ENCODE measurements at places on chromosomes 4 and X. TPM values are rescaled to one million over a fixed set of nuclear protein-coding genes. Genes with fewer than 3 reads are reported as not detected.
A peak's percentile ranks its signal among the peaks of the same experiment; 100 is the strongest.

The GYG2 gene
- total RNA-seq: 62.8 TPM

The PCDH18 gene
- total RNA-seq: 112 TPM

The PNMA3 gene
- total RNA-seq: 10.3 TPM

The DUX4 gene
- total RNA-seq: not detected

The MID2 gene
- 9.4 TPM for total RNA-seq

- peaks cover 9% of the 10 kb centered on the region for H3K4me1 ChIP-seq
- no peak overlapping the region for H3K4me3 ChIP-seq
- peaks cover 62% of the 10 kb centered on the region for H3K27me3 ChIP-seq
- no peak for DNase-seq
These were observed 16.0 kb downstream of the PRDM8 start for GRCh38 chr4:80213117-80213815.

- H3K27ac ChIP-seq: peak overlapping the region; percentile 44
- DNase-seq: no peak
These were observed 2464.6 kb downstream of the PCDH7 start for GRCh38 chr4:33184657-33185290.

DNA sequence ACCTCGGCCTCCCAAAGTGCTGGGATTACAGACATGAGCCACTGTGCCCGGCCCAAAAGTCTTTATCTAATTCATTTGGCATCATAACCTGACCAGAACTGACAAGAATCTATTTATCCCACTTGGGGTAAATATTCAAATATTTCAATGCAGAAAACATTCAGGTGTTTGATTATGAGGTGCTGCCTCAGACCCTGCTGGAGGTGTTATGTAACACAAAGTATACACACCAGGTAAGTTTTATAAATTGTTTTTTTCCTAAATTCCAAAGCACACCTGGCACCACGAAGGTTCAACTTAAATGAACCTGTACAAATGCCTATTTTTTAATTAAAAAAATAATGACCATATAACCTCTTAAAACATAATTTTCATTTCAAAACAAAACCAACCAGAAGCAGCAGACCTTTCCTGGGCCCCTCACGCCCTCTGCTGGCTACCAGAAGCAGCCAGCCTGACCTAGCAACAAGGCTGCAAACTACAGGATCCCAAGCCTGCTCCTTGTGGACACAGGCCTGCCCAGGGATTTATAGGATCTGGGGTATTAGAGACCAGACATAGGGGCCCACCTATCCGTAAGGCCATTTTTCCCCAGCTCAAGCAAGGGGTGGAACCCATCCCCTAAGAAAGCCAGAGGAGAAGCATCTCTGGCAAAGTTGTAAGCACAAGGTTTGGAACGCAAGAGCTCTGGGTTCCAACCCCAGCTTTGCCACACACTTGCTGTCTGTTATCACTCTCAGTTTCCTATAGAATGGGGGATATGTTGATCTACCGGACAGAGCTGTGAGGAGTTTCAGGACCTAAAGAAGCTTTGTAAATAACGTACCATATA is 11.7 kb downstream of the OTUD5 start:
- peak; percentile 46 for DNase-seq
- H3K27me3 ChIP-seq: no peaks in the 10 kb centered on the region
- peaks cover 5% of the 10 kb centered on the region for H3K36me3 ChIP-seq
- H3K4me3 ChIP-seq: no peak overlapping the region

DNA sequence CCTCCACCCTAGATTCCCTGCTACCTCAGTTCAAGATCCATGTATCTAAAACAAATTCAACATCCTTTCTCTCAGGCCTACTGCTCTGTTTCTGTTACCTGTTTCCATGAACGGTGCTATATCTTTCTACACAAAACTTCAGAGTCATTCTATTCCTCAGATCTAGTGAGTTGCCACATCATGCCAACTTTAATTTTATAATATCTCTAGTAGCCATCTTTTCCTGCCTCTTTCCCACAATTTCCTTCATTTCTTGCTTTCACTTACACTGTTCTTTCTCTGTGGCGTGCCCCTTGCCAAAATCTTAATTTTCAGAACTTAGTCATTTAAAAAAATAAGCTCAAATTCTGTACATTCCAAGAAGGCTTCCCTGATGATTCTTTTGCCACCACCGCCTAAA is 15.2 kb downstream of the GUCY1A1 start:
- H3K4me3 ChIP-seq: no peak overlapping the region
- H3K27ac ChIP-seq: peak overlapping the region; percentile 8
- peaks cover 15% of the 10 kb centered on the region for H3K36me3 ChIP-seq
- no peaks in the 10 kb centered on the region for H3K27me3 ChIP-seq

- H3K4me3 ChIP-seq: no peak overlapping the region
- H3K27ac ChIP-seq: no peak overlapping the region
- DNase-seq: no peak
- peaks cover 3% of the 10 kb centered on the region for H3K4me1 ChIP-seq
These were observed 215.8 kb upstream of the SFRP2 start for GRCh38 chr4:154004507-154005170.

DNA sequence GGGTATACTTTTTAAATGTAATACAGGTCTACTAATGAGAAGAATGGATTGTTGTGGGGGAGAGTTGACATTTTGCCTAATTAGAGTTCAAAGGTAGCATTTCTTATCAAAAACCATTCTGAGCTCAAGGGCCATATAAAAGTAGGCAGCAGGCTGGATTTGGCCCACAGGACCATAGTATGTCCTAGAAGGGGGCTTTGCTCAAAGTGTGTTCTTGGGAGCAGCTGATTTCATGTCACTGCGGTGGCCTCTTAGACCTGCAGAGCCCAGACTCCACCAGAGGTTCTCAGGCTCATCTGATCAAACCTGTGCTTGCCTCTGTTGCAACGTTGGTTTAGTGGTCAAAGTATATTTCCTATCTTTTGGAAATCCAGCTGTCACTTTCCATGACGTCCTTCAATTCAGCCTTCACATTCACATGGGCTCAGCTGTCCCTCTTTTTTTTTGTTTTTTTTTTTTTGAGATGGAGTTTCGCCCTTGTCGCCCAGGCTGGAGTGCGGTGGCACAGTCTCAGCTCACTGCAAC is 34.6 kb upstream of the TENM3 start:
- peak overlapping the region; percentile 93 for H3K27ac ChIP-seq
- DNase-seq: no peak
- H3K4me3 ChIP-seq: no peak overlapping the region
- H3K27me3 ChIP-seq: no peaks in the 10 kb centered on the region
- peaks cover 71% of the 10 kb centered on the region for H3K4me1 ChIP-seq

DNA sequence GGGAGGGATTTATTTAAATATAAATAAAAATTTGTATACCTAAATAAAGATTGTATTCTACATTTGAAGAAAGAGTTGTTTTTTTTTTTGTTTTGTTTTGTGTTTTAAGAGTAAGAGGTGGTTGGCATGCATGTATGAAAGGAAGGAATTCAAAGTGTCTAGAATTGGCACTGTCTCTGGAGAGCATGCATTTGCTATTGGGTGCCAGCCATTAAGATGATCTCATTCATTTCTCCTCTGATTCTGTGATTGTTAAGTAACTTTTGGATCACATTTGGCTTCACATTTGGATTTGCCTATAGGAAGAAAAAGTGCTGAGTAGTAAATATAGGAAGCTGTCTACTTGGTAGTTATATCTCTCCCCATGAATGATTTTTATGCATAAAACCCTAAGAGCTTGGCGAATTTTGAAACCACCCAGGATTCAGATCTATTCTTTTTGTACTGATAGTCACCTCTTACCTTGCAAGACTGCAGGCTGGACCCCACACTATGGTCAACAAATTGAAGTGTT is 7.8 kb upstream of the BOD1L1 start:
- H3K27ac ChIP-seq: no peak overlapping the region
- no peaks in the 10 kb centered on the region for H3K36me3 ChIP-seq

DNA sequence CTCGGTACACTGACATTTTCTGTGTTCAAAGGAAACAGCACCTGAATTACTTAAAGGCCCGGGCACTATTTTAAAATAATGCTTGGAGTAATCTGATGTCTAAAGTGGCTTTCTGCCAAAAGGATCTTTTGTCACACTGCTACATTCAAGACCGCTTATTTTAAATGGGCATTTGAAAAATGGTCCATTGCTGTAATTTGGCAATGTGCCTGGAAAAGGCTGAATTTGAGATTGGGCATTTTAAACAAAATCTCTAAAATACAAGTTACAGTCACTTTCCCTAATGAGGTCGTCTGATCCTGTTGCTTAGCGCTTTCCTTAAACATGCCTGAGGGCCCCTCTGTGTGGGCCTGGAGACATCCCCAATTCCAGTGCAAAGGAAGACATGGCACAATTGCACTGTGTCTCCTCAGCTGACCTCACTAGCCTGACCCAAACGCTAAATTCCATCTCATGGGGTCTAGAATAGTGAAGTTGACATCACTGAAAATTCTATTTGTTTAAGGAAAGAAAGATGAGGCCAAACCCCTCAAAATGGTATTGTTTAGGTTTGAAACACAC is 214.2 kb downstream of the GPC3 start:
- no peak overlapping the region for H3K4me3 ChIP-seq
- peaks cover 8% of the 10 kb centered on the region for H3K36me3 ChIP-seq
- peaks cover 25% of the 10 kb centered on the region for H3K4me1 ChIP-seq
- DNase-seq: no peak
- H3K27ac ChIP-seq: no peak overlapping the region

- no peaks in the 10 kb centered on the region for H3K36me3 ChIP-seq
- no peak overlapping the region for H3K4me3 ChIP-seq
- H3K27me3 ChIP-seq: no peaks in the 10 kb centered on the region
- peak overlapping the region; percentile 35 for H3K27ac ChIP-seq
- peaks cover 38% of the 10 kb centered on the region for H3K4me1 ChIP-seq
These were observed 98.8 kb downstream of the ANXA3 start for GRCh38 chr4:78650106-78651024.

- DNase-seq: no peak
- no peaks in the 10 kb centered on the region for H3K4me1 ChIP-seq
- no peak overlapping the region for H3K27ac ChIP-seq
- H3K36me3 ChIP-seq: peaks cover 2% of the 10 kb centered on the region
These were observed 178.3 kb downstream of the OPHN1 start for GRCh38 chrX:68254738-68255645.

DNA sequence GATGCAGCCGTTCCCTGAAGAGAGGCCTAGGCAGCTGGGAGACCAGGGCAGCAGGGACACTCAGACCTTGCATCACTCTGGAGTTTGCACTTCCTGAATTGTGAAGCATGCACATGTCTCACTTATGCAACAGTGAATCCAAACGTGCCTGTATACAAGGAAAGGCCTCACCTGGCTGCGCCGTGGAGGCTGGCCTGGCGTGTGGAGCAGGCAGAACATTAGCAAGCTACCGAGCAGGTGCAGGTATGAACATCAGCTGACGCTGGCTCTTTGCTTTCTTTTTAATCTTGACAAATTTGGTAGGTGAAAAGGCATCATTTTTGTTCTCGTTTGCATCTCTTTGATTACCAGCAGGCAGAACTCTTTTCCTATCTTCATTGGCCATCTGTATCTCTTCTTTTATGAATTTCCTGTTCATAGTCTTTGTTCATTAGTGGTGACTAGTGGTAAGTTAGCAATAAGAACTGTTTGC is 37.1 kb upstream of the IRAK1 start:
- H3K4me3 ChIP-seq: no peak overlapping the region
- H3K27me3 ChIP-seq: no peaks in the 10 kb centered on the region
- no peak for DNase-seq
- no peak overlapping the region for H3K27ac ChIP-seq
- peaks cover 6% of the 10 kb centered on the region for H3K36me3 ChIP-seq

DNA sequence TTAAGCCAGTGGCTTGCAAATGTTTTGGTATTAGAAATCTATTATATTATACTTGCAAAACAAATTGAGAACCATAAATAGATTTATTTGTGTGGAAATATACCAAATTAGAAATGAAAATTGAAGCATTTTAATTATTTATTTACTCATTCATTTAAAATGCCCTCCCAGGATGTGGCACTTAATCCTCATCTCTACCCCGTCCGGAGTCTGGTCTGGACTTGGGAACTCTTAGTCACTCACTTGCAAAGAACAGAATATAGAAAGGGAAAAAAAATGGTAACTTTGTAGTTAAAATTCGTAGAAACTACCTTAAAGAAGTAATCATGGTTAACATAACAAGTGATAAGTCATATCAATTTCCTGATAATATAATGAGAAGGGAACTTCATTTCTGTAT is 775.9 kb upstream of the INTU start:
- no peaks in the 10 kb centered on the region for H3K4me1 ChIP-seq
- no peak overlapping the region for H3K4me3 ChIP-seq
- H3K27me3 ChIP-seq: no peaks in the 10 kb centered on the region

DNA sequence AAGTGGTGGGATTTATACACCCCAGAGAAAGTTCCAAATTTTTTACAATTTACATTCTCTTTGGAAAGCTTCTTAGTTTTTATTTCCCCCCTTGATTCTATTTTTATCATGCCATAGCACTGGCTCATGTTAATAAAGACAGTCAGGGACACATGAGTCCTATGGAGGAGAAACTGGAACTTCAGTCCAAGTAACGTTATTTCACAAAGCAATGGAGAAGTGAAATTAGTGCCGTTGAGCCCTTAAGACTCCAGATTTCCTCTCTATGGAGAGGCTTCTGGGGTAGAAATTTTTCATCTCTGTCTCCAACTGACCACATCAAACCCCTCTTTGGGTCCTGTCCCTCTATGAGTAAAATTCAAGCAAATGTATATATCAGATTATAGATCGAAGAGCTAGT is 12.8 kb upstream of the TASL start:
- no peaks in the 10 kb centered on the region for H3K4me1 ChIP-seq
- no peaks in the 10 kb centered on the region for H3K27me3 ChIP-seq
- no peak overlapping the region for H3K27ac ChIP-seq
- no peak overlapping the region for H3K4me3 ChIP-seq
- no peak for DNase-seq
- H3K36me3 ChIP-seq: no peaks in the 10 kb centered on the region

DNA sequence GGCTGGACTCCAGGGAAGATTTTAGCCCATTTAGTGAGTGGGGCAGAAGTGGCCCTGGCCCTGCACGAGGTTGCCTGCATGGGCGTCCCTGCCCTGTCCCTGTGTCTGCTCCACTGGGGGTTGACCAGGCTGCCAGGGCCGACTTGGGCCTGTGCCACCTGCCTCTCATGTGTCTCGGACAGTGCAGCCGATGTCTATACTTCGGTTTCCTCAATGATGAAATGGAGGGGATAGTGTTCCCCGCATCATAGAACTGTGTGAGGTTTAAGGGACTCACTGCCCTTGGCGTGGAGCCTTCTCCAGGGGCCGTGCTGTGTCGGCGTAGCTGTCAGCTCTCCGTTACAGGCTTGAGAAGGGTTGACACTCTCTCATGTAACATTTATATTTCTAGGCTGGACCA is 27.0 kb upstream of the MSANTD1 start:
- no peaks in the 10 kb centered on the region for H3K4me1 ChIP-seq
- no peaks in the 10 kb centered on the region for H3K27me3 ChIP-seq
- no peak overlapping the region for H3K4me3 ChIP-seq
- no peak for DNase-seq
- H3K27ac ChIP-seq: no peak overlapping the region

- H3K27ac ChIP-seq: peak within 1 kb of the TSS; percentile 99
- peak; percentile 80 for DNase-seq
- H3K27me3 ChIP-seq: no peaks in the 10 kb centered on the region
- H3K4me1 ChIP-seq: peaks cover 55% of the 10 kb centered on the region
- H3K4me3 ChIP-seq: peak within 1 kb of the TSS; percentile 91
These were observed at the start of gene USP38 for GRCh38 chr4:143184503-143185252. Gene USP38 (plus strand): TSS chr4:143184917. CDS start chr4:143185451, 534 bp downstream.

- no peak overlapping the region for H3K4me3 ChIP-seq
- no peak overlapping the region for H3K27ac ChIP-seq
- no peaks in the 10 kb centered on the region for H3K27me3 ChIP-seq
- DNase-seq: no peak
- H3K36me3 ChIP-seq: peaks cover 29% of the 10 kb centered on the region
These were observed 16.8 kb downstream of the CEP135 start for GRCh38 chr4:55965585-55965984.
